ENCODE measurements at places on chromosomes 4 and X. TPM values are rescaled to one million over a fixed set of nuclear protein-coding genes. Genes with fewer than 3 reads are reported as not detected.

GRCh38 chrX:9522378-9523155, 57.7 kb downstream of the TBL1X start:
- H3K27me3 ChIP-seq, result no peaks in the 10 kb centered on the region
- DNase-seq, result no peak
- no peak overlapping the region for H3K4me3 ChIP-seq

- H3K4me3 ChIP-seq, result peak overlapping the region; percentile 43
- no peak overlapping the region for H3K27ac ChIP-seq
- peak; percentile 82 for DNase-seq
- H3K36me3 ChIP-seq, result no peaks in the 10 kb centered on the region
These were observed 13.1 kb downstream of the ARX start for GRCh38 chrX:25002661-25003020.

- DNase-seq, result peak; percentile 94
- peaks cover 30% of the 10 kb centered on the region for H3K4me1 ChIP-seq
- H3K27ac ChIP-seq, result peak overlapping the region; percentile 94
- H3K27me3 ChIP-seq, result peaks cover 1% of the 10 kb centered on the region
- H3K36me3 ChIP-seq, result no peaks in the 10 kb centered on the region
These were observed 739 bp downstream of the SLC49A3 start for GRCh38 chr4:687971-688853.

DNA sequence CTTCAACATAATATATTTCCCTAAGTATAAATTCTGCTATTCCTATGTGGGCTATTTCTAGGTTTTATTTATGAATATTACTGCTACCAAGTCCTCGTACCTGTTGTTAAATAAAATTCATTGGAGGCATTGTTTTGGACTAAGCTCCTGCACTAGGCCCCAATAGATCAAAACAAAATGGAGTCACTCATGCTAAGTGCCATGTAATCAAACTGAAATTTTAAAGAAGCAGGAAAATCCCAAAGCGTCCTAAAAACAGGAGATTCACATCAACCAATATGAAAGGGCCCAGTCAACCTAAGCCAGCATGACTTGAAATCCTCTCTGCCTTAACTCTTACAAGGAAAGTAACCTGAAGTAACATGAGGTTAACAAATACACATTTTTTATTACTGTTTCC, 743.2 kb downstream of the TRAM1L1 start:
- no peaks in the 10 kb centered on the region for H3K4me1 ChIP-seq
- no peak for DNase-seq
- no peaks in the 10 kb centered on the region for H3K36me3 ChIP-seq

The ASB11 gene
- total RNA-seq, result not detected

DNA sequence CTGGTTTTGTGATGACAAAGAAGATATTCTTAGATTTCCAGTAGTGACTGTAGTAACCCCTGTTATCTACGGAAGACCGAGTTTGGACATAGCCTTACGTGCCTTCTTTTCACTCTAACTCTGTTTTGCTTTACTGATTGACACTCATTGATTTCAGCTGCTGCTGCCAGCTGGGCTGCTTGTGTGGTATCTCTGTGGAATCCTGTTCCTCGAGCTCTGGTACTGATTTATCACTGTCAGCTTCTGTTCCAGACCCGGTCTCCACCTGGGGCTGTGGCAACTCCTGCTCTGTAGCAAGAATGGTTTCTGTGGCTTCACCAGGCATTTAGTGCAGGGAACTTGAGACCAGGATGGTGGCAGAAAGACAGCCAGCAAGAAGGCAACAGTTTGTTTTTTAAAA, 24.6 kb upstream of the LAP3 start:
- no peaks in the 10 kb centered on the region for H3K36me3 ChIP-seq
- no peaks in the 10 kb centered on the region for H3K4me1 ChIP-seq
- H3K4me3 ChIP-seq, result no peak overlapping the region
- H3K27me3 ChIP-seq, result peaks cover 18% of the 10 kb centered on the region
- DNase-seq, result no peak

DNA sequence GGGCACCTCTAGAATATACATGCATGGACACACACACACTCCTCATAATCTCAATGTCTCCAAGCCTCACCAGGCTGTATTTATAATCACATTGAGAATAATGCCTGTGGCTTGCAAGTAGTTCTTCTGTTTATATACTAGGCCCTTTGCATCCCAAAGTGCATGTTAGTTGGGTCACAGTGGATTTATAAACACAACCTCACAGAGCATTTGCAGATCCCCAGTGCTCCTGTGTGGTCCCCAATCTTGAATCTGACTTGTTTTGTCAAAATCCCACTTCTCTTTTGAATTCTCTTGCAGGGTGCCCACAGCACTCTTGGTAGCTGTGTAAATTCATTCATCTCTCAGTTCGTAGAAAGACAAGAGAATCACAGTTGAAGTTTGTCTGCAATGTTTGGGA, 49.6 kb upstream of the PROM1 start:
- H3K4me1 ChIP-seq, result no peaks in the 10 kb centered on the region
- no peaks in the 10 kb centered on the region for H3K36me3 ChIP-seq
- H3K4me3 ChIP-seq, result no peak overlapping the region
- H3K27ac ChIP-seq, result no peak overlapping the region
- no peak for DNase-seq
- peaks cover 58% of the 10 kb centered on the region for H3K27me3 ChIP-seq

The MAOA gene
- 4.1 TPM for total RNA-seq

- H3K27me3 ChIP-seq, result no peaks in the 10 kb centered on the region
- H3K4me1 ChIP-seq, result peaks cover 7% of the 10 kb centered on the region
- no peaks in the 10 kb centered on the region for H3K36me3 ChIP-seq
- peak overlapping the region; percentile 88 for H3K27ac ChIP-seq
- peak overlapping the region; percentile 84 for H3K4me3 ChIP-seq
These were observed 689 bp upstream of the OGT start for GRCh38 chrX:71532078-71532752.

- no peaks in the 10 kb centered on the region for H3K27me3 ChIP-seq
- no peak for DNase-seq
- H3K4me1 ChIP-seq, result peaks cover 28% of the 10 kb centered on the region
- H3K36me3 ChIP-seq, result peaks cover 27% of the 10 kb centered on the region
These were observed 78.4 kb downstream of the IRF2 start for GRCh38 chr4:184395971-184396391.

DNA sequence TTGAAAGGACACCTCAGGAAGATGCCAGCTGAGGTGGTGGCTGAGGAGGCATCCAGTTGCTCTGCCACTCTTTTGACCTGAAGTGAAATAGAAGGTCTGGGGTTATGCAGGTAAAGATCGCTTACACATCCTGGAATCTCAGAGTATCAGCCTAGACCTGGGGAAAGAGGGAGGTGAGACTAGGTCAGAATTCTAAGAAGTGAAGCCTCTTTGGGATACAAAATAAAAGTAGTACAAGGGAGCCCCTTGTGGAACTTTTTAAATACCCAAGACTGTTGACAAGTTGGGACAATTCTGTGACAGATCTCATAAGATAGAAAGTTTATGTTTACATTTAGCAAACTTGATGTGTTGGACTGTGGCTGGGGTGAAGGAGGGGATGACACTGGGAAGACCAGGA, 263.1 kb downstream of the SPRY1 start:
- no peak for DNase-seq
- H3K4me1 ChIP-seq, result no peaks in the 10 kb centered on the region
- H3K4me3 ChIP-seq, result no peak overlapping the region
- H3K27ac ChIP-seq, result no peak overlapping the region
- H3K27me3 ChIP-seq, result no peaks in the 10 kb centered on the region

The FAM9C gene
- total RNA-seq, result not detected

- no peaks in the 10 kb centered on the region for H3K27me3 ChIP-seq
- DNase-seq, result no peak
- H3K4me1 ChIP-seq, result no peaks in the 10 kb centered on the region
- H3K4me3 ChIP-seq, result no peak overlapping the region
- H3K27ac ChIP-seq, result no peak overlapping the region
These were observed 95.7 kb downstream of the COMMD8 start for GRCh38 chr4:47367761-47368160.

DNA sequence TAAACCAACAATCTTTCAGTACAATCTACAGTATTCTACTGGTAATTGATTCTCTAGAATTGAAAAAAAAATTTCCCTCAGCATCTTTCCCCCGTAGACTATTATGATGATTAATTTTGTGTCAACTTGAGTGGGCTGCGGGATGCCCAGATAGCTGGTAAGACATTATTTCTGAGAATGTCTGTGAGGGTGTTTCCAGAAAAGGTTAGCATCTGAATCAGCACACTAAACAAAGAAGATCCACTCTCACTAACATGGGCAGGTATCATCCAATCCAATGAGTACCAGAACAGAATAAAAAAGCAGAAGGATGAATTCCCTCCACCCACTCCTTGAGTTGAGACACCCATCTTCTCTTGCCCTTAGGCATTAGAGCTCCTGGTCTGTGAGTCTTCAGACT, 186.1 kb upstream of the MAB21L2 start:
- no peak overlapping the region for H3K27ac ChIP-seq
- no peak for DNase-seq
- no peaks in the 10 kb centered on the region for H3K4me1 ChIP-seq

DNA sequence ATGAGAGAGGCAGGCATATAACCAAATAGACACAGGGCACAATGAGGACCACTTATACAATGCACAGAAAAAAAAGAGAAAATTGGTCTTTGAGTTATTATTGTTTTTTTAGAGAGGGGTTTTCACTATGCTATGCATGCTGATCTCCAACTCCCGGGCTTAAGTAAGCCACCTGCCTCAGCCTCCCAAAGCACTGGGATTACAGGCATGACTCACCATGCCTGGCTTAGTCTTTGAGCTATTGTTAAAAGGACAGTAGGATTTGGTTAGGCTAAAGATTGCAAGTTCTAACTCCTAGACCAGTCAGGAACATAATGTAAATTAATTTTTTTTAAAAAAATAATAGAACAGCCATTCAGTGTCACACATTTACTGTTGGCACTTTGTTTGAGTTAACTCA, 340.1 kb downstream of the GPAT3 start:
- H3K4me1 ChIP-seq, result no peaks in the 10 kb centered on the region
- no peaks in the 10 kb centered on the region for H3K27me3 ChIP-seq
- no peaks in the 10 kb centered on the region for H3K36me3 ChIP-seq
- no peak overlapping the region for H3K27ac ChIP-seq
- H3K4me3 ChIP-seq, result no peak overlapping the region

The NALF2 gene
- total RNA-seq, result not detected

- no peak overlapping the region for H3K4me3 ChIP-seq
- no peak for DNase-seq
- no peaks in the 10 kb centered on the region for H3K4me1 ChIP-seq
- H3K27me3 ChIP-seq, result no peaks in the 10 kb centered on the region
- no peak overlapping the region for H3K27ac ChIP-seq
These were observed 7.3 kb upstream of the GUCY1B1 start for GRCh38 chr4:155751569-155751968.

DNA sequence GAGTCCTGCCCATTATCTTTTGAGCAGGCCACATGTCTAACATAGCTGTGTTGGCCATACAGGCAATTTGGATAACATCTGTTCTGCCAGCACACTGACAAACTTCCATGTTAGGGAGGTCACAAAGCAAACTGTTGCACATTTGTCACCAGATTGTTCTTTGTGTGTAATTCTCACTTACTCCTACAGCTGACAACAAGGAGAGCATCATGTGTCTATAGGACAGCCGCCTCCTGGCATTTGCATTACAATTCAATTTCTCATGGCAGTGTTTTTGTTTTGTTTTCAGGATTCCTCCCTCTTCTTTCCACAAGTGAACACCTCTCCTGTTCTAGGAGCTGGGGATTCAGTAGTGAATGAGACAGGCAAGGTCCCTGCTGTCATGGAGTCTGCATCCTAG, 94.3 kb upstream of the LEF1 start:
- no peak for DNase-seq
- H3K4me1 ChIP-seq, result no peaks in the 10 kb centered on the region
- no peaks in the 10 kb centered on the region for H3K27me3 ChIP-seq
- H3K27ac ChIP-seq, result no peak overlapping the region
- no peaks in the 10 kb centered on the region for H3K36me3 ChIP-seq

DNA sequence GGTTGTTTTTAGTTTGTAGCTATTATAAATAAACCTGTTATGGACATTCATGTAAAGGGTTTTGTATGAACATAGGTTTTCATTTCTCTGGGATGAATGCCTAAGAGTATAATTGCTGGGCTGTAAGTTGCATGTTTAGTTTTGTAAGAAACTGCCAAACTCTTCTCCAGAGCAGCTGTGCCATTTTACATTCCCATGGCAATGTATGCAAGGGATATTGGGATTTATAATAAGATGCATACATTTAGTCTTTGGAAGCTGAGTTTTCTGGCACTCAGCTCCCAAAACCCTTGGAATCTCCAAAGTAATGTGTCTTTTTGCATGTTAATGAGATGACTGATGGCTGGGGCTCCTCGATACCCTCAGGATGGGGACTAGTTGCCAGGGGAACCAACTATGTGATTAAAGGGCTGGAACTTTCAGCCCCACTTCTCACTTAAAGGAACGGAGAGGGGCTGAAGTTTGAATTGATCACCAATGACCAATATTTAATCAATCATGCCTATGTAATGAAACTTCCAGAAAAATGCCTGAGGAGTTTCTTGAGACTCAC, 44.0 kb downstream of the SERTM2 start:
- H3K27ac ChIP-seq, result no peak overlapping the region
- DNase-seq, result no peak
- no peaks in the 10 kb centered on the region for H3K4me1 ChIP-seq

The FRMPD3 gene
- total RNA-seq, result under 0.01 TPM

- peaks cover 9% of the 10 kb centered on the region for H3K4me1 ChIP-seq
- H3K36me3 ChIP-seq, result no peaks in the 10 kb centered on the region
- no peaks in the 10 kb centered on the region for H3K27me3 ChIP-seq
- no peak overlapping the region for H3K4me3 ChIP-seq
- no peak for DNase-seq
These were observed 310.0 kb downstream of the PDHA2 start for GRCh38 chr4:96149894-96150293.

The CCKAR gene
- 2.5 TPM for total RNA-seq

DNA sequence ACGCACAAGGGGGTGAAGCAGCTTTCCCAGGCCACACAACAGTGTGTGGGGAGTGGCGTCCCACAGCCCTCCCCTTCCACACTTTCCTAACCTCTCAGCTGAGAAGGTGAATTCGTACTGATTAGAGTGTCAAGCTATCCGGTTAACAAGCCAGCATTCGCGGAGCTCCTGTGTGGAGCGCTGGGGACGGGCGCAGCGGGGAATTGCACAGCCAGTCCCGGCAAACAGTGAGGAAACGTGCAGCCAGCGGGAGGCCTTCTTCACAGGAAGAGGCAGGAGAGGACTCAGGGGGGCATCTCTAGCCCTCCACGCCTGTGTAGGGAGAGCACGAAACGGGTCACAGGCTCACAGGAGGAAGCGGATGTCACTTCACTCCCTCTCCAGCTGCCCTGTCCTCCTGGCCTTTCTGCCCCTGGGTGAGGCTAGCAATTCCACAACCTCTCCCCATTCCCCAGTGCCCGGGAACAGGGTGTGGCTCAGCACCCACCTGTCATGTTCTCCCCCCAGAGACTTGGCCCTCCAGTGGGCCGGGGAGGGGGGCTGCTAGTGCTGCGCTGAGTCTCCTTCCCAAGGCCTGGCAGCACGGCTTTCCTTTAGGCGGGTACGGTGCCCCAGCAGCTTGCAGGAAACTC, 117.3 kb downstream of the CPZ start:
- no peaks in the 10 kb centered on the region for H3K4me1 ChIP-seq
- H3K27me3 ChIP-seq, result no peaks in the 10 kb centered on the region
- DNase-seq, result peak; percentile 60

The PGAM4 gene
- not detected for total RNA-seq

- H3K36me3 ChIP-seq, result no peaks in the 10 kb centered on the region
- no peak overlapping the region for H3K4me3 ChIP-seq
- no peaks in the 10 kb centered on the region for H3K27me3 ChIP-seq
- H3K4me1 ChIP-seq, result no peaks in the 10 kb centered on the region
- no peak overlapping the region for H3K27ac ChIP-seq
These were observed 847.7 kb upstream of the INTU start for GRCh38 chr4:126784966-126785580.
